Activated naive CD4-positive, alpha-beta T cell treated with anti-CD3 and anti-CD28 coated beads for 36 hours (primary cell): ENCODE measurements at places on chromosomes 2 and 18. TPM values are rescaled to one million over a fixed set of nuclear protein-coding genes. Genes with fewer than 3 reads are reported as not detected.
A peak's percentile ranks its signal among the peaks of the same experiment; 100 is the strongest.

- H3K4me3 ChIP-seq = no peak overlapping the region
- no peaks in the 10 kb centered on the region for H3K36me3 ChIP-seq
- no peaks in the 10 kb centered on the region for H3K27me3 ChIP-seq
- H3K4me1 ChIP-seq = peaks cover 17% of the 10 kb centered on the region
Measured at GRCh38 chr2:85287721-85288120, 40.1 kb downstream of the TGOLN2 start.

DNA sequence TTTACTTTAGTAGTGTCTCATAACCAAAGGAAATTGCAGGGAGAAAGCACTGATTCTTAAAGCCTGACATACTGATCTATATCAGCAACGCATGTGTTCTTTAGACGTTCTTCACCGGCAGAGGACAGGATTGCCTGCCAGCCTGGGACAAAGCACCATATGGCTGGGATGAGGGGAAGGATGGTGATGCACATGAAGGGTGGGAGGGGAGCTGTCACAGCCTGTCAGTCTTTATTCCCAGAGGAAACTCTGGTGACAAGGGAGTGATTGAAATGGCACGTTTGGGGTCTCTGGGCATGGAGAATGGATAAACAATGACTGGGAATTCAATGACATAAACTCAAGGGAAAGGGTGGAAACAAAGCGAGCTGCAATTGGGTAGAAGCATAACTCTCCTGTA lies 808.1 kb downstream of the DCC start:
- H3K27me3 ChIP-seq = no peaks in the 10 kb centered on the region
- DNase-seq = no peak
- H3K36me3 ChIP-seq = no peaks in the 10 kb centered on the region
- H3K4me1 ChIP-seq = no peaks in the 10 kb centered on the region

Gene LYG2
- not detected for total RNA-seq

GRCh38 chr2:32118055-32118454 lies 47.6 kb upstream of the SLC30A6 start:
- H3K27ac ChIP-seq = no peak overlapping the region
- no peak overlapping the region for H3K4me3 ChIP-seq
- no peak for DNase-seq
- peaks cover 10% of the 10 kb centered on the region for H3K36me3 ChIP-seq

- no peaks in the 10 kb centered on the region for H3K4me1 ChIP-seq
- H3K36me3 ChIP-seq = no peaks in the 10 kb centered on the region
- DNase-seq = no peak
- H3K4me3 ChIP-seq = no peak overlapping the region
- H3K27me3 ChIP-seq = no peaks in the 10 kb centered on the region
Measured at GRCh38 chr18:41537666-41538065, 417.4 kb upstream of the PIK3C3 start.

GRCh38 chr2:155502766-155503165 lies 804.3 kb downstream of the KCNJ3 start:
- no peaks in the 10 kb centered on the region for H3K4me1 ChIP-seq
- no peaks in the 10 kb centered on the region for H3K27me3 ChIP-seq
- no peaks in the 10 kb centered on the region for H3K36me3 ChIP-seq
- H3K4me3 ChIP-seq = no peak overlapping the region
- no peak overlapping the region for H3K27ac ChIP-seq

GRCh38 chr2:18412980-18413675 lies 147.3 kb downstream of the RDH14 start:
- peaks cover 5% of the 10 kb centered on the region for H3K27me3 ChIP-seq
- no peak overlapping the region for H3K4me3 ChIP-seq
- no peak for DNase-seq
- H3K36me3 ChIP-seq = no peaks in the 10 kb centered on the region
- H3K27ac ChIP-seq = no peak overlapping the region

DNA sequence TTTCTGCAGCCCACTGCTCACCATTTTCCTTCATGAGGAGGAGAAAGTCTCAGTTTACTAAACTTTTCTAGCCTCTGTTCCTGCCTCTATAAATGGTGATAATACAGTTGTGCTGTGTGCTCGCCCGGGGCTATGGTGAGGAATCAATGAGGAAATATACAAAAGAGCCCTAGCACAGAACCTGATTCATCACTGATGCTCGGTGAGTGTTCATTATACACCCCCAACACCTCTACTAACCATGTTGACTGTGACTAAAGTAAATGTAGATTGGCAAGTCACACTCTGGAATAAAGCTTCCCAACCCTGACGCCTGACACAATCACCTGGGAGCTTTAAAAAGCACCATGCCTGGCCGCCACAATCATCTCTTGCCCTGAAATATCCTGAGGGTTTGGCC lies 118.8 kb upstream of the CYP1B1 start:
- DNase-seq = no peak
- peaks cover 4% of the 10 kb centered on the region for H3K4me1 ChIP-seq
- no peak overlapping the region for H3K4me3 ChIP-seq
- H3K27ac ChIP-seq = no peak overlapping the region
- H3K36me3 ChIP-seq = no peaks in the 10 kb centered on the region

Gene C18orf63
- total RNA-seq = not detected

Gene ACSL3
- 35.1 TPM for total RNA-seq

- H3K27ac ChIP-seq = no peak overlapping the region
- no peak overlapping the region for H3K4me3 ChIP-seq
- H3K4me1 ChIP-seq = no peaks in the 10 kb centered on the region
- DNase-seq = no peak
Measured at GRCh38 chr2:55952415-55952814, 28.8 kb upstream of the EFEMP1 start.

Gene FSHR
- not detected for total RNA-seq

DNA sequence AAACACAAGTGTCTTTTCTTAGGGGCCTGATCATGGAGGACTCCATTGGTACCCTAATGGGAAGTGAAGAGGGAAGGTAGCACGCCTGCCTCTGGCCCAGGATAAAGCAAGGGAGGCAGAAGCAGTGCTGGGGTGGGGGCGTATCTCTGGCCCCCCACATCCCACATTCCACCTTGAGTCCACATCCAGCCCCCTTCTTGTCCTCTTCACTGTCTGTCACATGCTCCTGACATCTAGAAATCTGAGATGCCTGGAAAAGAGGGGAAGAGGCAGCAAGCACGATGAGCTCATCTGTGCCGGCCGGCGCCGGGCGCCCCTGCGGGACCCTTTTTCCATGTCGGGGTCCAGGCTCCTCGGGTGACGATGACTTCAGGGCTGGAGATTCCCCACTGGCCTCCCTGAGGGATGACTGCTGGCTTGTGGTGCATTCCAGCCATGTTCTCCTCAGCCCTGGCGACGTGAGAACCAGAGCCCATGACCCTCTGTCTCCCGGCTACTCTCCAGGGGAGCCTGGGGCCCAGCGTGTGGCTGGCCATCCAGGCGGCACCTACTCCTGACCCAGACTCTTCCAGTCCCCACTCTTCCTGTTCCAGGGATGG lies 277.5 kb downstream of the DYSF start:
- DNase-seq = no peak
- no peak overlapping the region for H3K27ac ChIP-seq
- no peaks in the 10 kb centered on the region for H3K4me1 ChIP-seq
- no peaks in the 10 kb centered on the region for H3K36me3 ChIP-seq
- H3K4me3 ChIP-seq = no peak overlapping the region
- peaks cover 10% of the 10 kb centered on the region for H3K27me3 ChIP-seq

DNA sequence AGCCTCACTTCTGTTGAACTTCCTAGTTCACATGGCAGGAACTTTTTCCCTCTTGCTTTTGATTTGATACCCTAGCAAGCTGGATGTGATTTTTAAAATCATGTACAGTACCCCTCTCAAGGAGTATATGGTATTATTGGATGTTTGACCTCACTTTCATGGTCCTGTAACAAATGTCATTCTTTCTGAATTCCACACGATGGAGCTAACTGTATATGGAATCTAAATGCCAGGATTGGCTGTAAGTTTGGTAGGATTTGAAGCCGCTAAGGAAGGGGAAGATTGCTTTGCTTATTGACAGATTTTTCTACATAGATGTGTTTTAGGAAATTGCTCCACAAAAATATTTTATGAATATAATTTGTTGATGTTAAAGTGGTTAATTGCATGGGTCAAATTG lies 18.3 kb downstream of the MAIP1 start:
- H3K27me3 ChIP-seq = no peaks in the 10 kb centered on the region
- no peak for DNase-seq
- H3K4me3 ChIP-seq = no peak overlapping the region
- no peak overlapping the region for H3K27ac ChIP-seq

Gene HOXD1
- not detected for total RNA-seq

- peaks cover 20% of the 10 kb centered on the region for H3K4me1 ChIP-seq
- peak within 1 kb of the TSS; percentile 27 for H3K27ac ChIP-seq
- peaks cover 30% of the 10 kb centered on the region for H3K27me3 ChIP-seq
- peak; percentile 57 for DNase-seq
- no peaks in the 10 kb centered on the region for H3K36me3 ChIP-seq
- H3K4me3 ChIP-seq = peak within 1 kb of the TSS; percentile 80
Measured at GRCh38 chr2:179264368-179265081, at the start of gene SESTD1. SESTD1 (minus strand) TSS chr2:179264832; CDS start chr2:179191841, 72,991 bp downstream.

GRCh38 chr2:67135208-67135607 lies 261.9 kb upstream of the ETAA1 start:
- peaks cover 3% of the 10 kb centered on the region for H3K27me3 ChIP-seq
- H3K4me3 ChIP-seq = no peak overlapping the region
- H3K27ac ChIP-seq = no peak overlapping the region
- no peaks in the 10 kb centered on the region for H3K4me1 ChIP-seq
- no peak for DNase-seq

- no peaks in the 10 kb centered on the region for H3K4me1 ChIP-seq
- H3K36me3 ChIP-seq = no peaks in the 10 kb centered on the region
- no peaks in the 10 kb centered on the region for H3K27me3 ChIP-seq
- DNase-seq = peak; percentile 51
- no peak overlapping the region for H3K4me3 ChIP-seq
- H3K27ac ChIP-seq = no peak overlapping the region
Measured at GRCh38 chr18:21134895-21135294, 23.3 kb upstream of the ROCK1 start.

Gene RAD51AP2
- total RNA-seq = not detected

- H3K27ac ChIP-seq = no peak overlapping the region
- H3K27me3 ChIP-seq = no peaks in the 10 kb centered on the region
- no peaks in the 10 kb centered on the region for H3K36me3 ChIP-seq
- H3K4me1 ChIP-seq = no peaks in the 10 kb centered on the region
- no peak for DNase-seq
- H3K4me3 ChIP-seq = no peak overlapping the region
Measured at GRCh38 chr2:26901326-26902183, 53.6 kb downstream of the DPYSL5 start.

DNA sequence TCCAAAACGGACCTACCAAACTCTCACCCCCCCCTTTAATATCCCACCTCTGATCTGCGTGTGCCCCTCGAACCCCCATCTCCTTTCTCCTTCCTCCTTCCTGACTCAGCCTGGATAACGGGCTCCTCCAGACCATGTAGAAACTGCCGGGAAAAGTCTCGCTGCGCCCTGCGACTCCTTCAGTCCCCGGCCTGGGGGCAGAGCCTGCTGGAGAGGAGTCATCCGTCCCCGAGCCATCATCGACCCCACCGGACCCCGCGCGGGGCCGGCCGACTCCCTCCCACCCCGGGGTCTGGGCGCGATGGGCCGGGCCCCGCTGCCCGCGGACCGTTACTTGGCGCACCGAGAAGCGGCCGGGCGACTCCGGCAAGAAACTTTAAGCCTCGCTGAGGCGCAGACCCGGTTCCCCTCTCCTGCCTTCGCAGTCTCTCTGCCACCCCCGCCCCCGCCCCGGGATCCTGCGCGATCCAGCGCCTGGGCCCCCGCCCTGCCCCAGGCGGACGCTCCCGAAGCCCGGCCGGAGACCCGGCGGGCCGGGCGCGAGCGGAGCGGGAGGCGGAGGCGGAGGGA lies 3.4 kb downstream of the ZEB2 start:
- peaks cover 49% of the 10 kb centered on the region for H3K27me3 ChIP-seq
- DNase-seq = no peak
- H3K4me3 ChIP-seq = peak overlapping the region; percentile 65
- no peaks in the 10 kb centered on the region for H3K36me3 ChIP-seq
